CD4-positive, alpha-beta T cell treated with Interleukin-1 beta for 1 hour (primary cell): ENCODE measurements at places on chromosomes 3 and 15.

DNA sequence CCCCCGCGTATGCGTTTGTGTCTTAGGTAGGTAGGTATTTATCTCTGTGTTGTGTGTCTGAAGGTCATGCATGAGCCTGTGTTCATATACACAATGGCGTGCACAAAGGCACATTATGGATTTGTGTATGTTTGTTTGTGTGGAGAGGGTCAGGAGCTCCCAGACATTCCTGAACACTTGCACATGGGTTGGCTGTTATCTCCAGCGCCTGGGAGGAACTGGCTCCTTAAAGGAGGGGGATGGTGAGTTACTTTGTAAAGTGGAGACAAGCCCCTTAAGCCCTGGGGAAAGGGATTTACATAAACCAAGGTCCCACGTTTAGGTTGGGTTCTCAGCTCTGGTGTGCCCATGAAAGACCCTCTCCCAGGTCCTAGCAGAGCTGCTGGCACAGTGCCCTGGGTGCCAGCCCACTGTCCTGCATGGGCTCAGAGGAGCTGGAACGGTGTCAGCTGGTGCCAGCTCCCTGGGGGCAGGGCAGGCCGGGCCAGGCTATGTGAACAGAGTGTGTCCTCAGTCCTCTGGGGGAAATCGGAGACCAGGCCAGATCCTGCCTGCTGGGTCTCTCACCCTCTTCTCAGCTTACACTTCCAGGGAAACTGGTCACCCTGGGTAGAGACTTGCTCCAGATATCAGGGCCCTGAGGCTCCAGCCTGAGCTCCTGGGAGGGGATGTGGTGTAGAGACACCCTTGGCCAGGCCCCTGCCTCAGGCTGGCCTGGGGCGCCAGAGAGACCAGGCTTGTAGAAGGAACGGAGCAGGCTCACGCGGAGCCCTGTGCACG is 25.1 kb downstream of the SNX33 start:
- no peak for DNase-seq

DNA sequence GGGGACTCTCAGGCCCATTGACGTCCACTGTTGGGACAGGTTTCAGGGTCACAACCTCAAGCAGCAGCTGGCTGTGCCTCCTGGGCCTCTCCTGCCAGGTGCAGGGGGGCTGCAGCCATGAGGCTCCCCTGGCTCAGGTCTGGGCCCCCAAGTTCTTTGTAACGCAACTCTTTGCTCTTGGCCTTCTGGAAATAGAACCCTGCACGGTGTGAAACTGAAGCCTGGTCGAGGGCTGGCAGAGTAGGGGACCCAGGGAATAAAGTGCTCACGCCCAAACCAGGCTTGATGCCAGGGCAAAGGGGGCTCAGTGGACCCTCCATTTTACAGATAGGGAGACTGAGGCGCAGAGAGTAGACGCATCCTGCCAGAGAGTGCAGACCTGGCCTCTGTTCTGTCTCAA is 771 bp downstream of the CALML4 start:
- DNase-seq: no peak

DNA sequence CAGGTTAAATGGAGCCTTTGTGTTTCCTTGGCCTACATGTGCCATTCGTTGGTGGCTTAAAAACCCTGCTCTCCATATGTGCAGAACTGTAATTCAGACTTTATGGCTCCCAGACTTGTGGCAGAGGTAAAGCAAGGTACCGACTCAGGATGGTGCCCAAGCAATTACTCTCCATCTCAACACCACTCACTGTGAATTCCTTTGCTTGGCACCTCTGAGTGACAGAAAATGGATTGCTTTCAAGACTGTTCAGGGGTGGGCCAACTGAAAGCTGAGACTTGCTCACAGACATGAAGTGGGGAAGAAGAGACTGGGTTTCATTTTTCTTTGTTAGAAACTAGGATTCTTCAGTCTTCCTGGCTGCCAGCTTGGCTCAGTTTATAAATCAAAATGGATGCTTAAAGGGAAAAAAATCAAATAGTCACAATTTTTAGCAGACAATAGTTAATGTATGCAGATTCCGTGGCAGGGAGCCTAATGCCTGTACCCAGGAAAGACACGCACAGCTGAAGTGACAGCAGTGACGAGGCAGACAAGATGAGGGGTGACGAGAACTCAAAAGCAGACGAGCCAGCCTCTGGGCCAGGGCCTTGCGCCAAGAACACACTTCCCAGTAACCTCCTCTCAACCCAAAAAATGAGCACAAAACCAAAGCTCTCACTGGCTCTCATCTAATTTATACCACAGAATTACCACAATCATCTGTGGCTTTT is 207.9 kb upstream of the SLC2A2 start:
- DNase-seq: no peak

DNA sequence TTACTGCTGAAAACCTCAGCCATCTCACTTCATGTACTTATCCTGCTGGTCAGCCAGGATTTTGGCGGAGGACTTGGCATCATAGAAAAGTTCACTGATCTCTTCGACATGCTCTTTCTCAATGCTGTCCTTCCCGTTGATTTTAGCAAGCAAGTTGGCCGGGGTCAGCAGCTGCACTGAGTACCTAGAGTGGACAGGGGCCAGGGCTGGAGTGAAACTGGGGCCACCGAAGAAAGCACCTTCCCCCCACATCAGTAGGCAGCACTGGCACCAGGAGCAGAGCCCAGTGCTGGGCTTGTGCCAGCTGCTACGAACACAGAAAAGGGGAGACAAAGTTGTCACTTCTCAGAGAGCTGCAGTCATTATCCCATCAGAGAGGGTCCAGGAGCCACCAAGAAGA is 29.0 kb downstream of the SEC61A1 start:
- DNase-seq: no peak

DNA sequence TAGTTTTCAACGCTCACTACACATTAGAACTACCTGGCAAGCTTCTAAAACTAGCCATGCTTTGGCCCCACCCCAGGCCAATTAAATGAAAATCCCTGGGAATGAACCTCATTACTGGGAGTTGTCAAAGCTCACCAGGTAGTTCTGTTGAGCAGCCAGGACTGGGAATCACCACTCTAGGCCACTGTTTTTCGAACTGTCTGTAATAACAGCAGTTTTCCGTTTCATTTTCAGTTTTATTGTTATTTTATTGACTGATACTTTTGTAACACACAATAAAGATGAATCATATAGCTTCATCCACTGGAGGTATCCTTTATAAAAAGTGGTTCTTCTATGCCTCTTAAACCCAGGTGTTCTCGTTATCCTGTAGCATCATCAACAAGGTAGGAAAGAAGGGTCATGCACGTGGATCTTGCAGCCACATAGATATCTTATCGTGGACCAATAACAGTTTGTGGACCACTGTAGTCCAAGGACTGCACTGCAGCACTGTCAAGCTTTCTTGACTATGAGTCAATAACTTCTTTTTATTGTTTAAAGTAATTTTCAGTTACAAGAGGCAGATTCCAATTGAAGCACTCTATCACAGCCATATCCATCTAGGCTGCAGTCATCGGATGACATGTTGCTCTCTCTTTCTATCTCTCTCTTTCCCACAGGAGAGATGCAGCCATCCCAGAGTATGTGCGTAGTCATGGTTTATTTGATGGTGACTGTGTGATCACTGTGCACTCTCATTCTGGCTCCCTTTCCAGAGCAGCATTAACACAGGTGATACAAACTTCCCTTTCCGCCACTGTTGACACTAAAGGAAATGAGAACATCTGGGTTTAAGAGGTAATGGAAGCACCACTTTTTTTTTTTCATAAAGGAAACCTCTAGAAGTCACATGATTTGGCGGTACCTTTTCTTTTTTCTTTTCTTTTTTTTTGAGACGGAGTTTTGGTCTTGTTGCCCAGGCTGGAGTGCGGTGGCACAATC is 39.0 kb upstream of the BLM start:
- DNase-seq: no peak

DNA sequence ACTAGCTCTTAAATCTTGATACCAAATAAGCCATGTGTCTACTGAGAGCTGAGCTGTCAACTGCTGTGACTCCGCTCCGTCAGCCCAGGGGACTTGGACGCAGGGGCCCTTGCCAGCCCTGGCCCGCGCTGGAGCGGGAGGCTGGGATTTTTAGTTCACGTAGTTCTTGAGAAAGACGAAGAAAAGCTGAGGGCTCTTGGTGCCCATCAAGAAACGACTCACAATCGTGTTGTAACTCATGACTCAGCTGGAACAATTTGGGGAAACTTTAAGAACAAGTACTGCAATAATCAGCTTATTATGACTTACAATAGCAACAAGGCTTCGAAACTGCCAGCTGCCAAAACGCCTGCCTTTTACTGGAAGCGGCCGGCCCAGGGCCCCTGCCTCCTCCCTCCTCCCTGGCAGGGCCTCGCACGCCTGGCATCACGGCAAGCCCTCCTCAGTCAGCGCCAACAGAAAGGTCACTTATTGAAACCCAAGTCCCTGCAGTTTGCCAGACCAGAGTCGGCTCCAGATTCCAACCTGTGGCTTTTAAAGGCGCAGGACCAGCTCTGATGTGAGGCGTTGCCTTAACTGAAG is 60.3 kb downstream of the RGMA start:
- DNase-seq: peak; percentile 38

- no peak for DNase-seq
Observed at GRCh38 chr15:42193383-42193782, 14.7 kb downstream of the VPS39 start.

DNA sequence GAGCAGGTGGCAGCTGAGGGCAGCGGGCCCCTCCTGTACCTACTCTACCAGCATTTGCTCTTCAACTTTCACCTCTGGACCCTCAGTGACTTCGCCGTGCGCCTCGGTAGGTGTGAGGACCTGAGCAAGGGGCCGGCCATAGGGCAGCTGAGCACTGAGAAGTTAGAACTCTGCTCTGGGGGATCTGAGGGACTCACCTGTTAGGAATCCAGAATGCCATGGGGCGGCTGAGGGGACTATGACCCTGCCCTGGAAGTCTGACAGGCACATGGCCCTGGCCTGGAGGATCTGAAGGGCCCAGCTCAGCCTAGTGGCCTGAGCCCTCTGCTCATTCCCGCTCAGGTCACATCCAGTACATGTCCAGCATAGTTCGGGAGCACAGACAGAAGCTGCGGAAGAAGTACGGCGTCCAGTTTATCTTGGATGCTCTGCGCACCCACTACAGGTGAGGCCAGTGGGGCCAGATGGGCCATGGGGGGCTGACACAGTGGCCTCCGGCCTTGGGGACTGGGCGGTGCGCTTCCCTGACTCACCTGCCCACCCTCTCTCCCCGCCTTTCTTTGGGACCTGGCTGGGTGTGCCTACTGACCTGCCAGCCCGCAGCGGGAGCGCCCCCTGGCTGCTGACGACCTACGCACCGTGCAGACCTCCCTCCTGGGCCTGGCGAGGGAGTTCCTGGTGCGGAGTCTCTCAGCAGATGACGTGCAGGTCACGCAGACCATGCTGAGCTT is 18.8 kb downstream of the NBEAL2 start:
- peak; percentile 77 for DNase-seq

DNA sequence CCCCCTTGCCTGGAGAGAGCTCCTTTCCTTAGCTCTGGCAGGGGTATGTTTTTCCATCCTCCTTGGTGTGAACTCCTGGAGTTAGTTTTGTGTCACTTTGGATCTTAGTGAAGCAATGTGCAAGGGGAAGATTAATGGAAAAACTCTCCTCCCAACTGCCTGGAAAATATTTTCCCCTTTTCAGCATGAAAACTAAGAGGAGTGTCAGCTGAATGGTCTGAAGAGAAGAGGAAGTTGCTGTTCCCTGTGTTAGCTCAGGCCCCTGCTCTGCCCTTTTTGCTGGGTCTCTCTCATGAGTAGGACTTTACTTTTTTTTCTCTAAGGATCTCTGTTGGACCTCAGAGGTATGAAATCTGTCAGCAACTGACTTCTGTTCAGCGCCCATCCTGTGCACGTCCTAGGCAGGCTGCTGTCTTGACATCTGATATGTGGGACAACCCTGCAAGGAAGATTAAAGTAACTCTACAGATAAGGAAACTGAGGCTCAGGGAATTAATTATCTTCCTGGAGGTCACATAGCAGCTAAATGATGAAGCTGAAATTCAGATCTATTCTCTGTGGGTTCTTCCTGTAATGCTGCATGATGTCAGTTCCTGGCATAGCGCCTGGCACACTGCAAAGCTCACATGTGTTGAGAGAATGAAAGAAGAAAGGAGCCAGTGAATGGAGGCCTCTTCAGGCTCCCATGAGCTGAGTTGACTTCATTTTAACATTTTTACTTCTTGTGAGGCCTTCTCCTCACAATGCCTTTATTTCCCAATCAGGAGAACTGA is 109.7 kb upstream of the GALNT15 start:
- DNase-seq: no peak

DNA sequence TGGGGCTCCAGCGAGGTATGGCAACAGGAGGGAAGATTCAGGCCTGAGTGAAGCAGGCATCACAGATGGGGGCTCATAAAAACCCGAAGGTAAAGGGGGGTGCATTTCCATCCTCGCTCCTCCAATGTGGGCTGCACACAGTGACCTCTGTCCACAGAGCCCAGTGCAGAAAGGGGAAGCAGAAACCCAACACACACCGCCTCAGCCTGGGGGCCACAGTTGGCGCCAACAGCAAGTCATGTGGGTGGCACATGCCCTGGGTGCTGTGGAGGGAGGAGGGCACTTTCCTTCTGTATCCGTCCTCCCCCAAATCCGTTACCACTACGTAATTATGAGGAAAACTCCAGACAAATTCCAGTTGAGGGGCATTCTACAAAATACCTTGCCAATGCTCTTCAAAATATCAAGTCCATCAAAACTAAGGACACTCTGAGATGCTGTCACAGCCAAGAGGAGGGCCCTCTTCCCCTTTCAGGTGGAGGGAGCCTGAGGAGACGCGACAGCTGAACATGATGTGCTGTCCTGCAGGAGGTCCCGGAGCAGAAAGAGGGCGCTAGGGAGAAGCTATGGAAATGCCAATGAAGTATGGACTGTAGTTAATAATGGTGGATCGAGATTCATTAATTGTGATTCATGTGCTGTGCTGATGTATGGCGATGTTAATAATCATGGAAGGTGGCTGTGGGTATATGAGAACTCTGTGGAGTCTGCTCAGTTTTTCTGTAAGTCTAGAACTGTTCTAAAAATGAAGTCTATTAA is 16.4 kb downstream of the APBA2 start:
- DNase-seq: no peak

DNA sequence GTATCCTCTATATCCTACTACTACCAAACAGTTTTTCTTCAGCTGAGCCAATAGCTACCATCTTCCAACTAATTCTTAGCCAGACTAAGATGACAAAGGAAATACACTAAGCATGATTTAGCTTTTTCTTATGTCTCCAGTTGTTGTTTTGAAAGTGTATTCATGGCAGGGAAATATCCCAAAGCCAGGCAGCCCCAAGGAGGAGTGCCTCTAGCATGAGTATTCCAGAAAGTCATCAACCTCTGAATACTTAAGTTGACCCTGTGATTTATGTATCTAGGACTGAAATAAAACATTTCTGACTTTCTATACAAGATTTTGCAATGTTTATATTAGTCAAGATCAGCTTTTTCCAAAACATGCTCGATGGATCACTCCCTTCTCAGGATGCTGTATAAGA is 449.1 kb downstream of the IL5RA start:
- no peak for DNase-seq

- DNase-seq: no peak
Observed at GRCh38 chr3:68249265-68249664, 594.9 kb upstream of the SUCLG2 start.

DNA sequence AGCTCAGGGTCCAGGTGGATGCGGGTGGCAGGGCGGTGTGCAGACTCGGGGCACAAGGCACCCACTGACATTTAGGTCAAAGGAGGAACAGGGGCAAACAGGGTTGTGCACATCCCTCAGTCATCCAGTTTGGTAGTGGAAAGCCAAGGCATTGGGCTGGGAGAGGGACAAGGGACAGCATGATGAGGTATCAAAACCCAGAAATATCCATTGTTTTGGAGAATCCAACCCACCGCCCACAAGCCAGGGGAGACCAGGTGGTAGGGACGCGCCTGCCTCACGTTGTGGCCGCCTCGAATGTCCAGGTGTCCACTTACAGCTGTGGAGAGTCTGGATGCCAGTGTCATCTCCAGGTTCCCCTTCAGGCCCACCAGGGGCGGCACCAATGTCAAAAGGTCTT is 33.3 kb downstream of the SLC41A3 start:
- no peak for DNase-seq
